ENCODE measurements at places on chromosomes 3 and 15.

- peak; percentile 87 for ATAC-seq
Measured at GRCh38 chr3:15310491-15311370, 21.7 kb downstream of the SH3BP5 start.

- no peak for ATAC-seq
Measured at GRCh38 chr3:156142702-156143101, 22.3 kb downstream of the KCNAB1 start.

GRCh38 chr15:44471885-44472455 is 44.5 kb downstream of the CTDSPL2 start:
- ATAC-seq: no peak

DNA sequence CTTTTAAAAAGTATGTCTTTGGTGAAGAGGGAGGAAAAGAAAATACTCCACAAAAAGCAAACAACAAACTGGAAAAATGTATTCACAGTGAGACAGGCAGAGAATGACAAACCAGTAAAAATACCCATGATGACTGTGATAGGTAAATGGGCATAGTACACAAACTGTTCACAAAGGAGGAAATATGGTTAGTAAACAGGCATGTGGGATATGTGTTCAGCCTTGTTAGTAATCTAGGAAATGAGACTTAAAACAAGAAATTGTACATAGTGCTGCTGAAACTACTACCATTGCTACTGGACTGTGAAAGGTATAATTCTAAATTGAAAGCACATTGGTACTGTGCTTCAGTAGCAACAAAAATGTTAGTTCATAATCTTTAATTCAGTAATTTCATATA is 50.1 kb downstream of the UBE2E2 start:
- ATAC-seq: no peak

DNA sequence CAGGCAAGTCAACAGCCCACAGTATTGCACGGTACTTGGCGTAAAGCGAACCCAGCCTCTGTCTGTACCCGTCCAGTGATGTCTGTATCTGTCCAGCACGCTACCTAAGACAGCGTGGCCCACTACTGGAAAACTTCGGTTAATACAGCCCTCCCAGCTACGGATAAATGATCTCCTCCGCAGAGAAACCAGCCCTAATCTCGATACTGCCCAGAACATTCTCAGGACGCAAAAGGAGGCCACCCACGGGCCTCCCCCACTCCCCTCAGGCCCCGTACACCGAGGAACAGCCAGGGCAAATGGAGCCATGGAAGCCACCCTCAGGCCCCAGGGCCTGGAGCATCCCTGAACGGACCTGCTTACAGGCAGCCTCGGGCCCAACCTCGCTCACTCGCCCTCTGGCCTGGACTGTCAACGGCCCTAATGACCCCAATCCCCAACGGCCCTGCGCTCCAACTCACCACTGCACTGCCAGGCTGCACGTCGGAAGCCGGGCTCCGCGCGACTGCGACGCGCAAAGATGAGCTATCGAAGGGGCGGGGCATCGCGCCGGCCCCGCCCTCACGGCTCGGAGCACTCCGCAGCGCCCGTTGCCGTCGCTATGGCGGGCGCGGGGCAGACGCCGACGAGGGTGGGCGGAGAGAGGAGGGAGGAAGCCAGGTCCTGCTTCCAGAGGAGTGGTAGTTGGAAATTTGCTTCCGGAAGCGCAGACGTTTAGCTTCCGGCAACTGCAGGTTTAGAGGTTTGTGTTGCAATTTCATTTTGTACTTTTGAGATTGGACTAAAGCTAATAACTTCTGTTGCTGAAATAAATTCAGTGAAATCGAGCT is at the start of gene SKIC8:
Gene SKIC8 (minus strand): TSS at position 509 of the 830 bp plus-strand sequence. CDS start 3,923 bp downstream, outside the sequence.
- ATAC-seq: peak; percentile 97

DNA sequence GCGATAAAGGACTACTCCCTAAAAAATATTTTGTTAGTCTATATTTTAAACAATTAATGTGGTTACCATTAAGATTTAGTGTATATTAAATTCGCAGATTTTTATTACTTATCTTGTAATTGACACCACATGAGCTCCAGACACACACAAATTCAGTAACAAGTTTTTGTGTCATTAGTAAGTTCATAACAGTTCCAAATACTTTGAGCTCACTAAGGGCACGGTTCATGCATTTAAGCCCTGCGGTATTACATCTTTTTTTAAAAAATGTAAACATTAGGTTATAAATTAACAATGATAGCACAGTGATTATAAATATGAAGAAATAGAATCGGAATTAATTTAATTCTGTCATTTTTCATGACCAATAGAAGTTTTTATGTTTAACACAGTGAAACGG is 317.3 kb downstream of the ZNF385D start:
- no peak for ATAC-seq

DNA sequence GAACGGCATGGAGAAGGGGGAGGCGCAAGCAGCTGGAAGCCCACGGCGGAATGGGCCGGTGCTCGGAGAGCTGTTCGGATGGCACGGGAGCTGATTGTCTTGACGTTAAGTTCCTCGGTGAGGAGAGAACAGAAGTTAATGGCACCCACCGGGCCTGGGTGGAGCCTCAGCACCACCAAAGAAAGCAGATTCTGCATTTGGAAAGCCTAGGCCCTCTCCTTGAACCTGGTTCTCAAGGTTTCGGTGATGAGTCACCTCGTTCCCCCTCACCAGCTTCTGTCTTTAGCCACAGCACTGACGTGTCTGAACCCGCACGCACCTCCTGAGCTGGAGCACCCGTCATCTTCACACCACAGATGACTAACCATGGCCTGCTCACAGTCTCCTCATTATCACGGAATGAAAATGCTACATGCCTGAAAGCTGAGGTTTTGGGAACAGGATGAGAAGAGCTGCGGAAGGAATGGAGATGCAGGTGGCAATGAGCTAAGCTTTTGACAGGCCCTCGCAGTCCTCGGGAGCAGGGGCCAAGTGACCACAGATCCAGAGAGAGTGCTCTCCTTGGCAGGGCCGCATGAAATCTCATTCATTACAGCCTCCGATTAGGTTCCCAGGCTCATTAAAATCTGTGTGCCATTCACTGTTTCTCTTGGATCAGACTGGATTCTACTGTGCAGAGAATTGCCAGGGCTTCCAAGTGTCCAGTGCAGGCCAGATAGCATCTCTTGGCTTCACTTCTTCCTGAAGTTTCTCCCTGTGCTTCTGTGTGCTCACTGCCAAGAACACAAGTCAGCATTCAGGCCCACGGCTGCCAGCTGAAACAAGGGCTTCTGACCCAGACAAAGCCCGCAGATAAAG is 96.3 kb upstream of the DLG1 start:
- ATAC-seq: peak; percentile 90

- no peak for ATAC-seq
Measured at GRCh38 chr15:67110361-67110781, 45.0 kb downstream of the SMAD3 start.

DNA sequence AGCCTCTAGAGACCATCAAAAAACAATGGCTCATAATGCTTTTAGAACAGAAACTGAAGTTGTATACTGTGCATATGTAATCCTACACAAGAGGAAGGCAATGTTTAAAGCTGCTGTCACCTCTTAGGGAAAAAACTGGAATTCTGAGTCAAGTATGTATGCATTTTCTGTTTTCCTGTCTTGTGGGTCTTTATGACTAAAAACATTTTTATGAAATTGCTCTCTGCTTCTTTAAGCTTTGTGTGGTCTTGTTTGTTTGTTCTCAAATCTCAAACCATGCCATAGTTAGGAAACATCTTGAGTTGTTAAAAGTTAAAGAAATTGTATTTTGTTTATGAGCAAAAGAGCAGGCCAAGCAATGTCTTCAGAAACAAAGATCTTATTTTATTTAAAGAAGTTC is 80.9 kb upstream of the SOX2 start:
- ATAC-seq: no peak

DNA sequence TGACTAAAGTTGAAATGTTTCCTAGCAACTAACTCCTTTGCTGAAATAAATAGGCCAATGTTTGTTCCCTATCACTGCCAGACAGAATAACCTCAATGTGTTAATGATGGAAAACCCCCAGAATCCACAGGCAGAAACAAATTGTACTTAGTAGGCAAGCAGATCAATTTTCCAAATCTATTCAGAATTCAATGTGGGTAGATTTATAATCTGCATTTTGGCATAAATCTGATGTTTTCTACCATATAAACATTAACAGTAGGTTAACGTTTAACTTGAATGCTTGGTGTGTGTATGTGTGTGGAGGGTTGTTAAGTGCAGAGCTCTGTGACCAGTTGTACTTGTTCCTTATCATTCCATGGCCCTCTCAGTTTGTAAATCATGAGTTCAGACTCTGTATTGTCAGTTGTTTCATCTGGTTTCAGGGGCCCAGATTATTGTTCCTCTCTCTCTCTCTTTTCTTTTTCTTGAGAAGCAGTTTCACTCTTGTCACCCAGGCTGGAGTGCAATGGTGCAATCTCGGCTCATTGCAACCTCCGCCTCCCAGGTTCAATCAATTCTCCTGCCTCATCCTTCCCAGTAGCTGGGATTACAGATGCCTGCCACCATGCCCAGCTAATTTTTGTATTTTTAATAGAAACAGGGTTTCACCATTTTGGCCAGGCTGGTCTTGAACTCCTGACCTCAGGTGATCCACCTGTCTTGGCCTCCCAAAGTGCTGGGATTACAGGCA is 32.8 kb downstream of the PLSCR1 start:
- ATAC-seq: no peak

DNA sequence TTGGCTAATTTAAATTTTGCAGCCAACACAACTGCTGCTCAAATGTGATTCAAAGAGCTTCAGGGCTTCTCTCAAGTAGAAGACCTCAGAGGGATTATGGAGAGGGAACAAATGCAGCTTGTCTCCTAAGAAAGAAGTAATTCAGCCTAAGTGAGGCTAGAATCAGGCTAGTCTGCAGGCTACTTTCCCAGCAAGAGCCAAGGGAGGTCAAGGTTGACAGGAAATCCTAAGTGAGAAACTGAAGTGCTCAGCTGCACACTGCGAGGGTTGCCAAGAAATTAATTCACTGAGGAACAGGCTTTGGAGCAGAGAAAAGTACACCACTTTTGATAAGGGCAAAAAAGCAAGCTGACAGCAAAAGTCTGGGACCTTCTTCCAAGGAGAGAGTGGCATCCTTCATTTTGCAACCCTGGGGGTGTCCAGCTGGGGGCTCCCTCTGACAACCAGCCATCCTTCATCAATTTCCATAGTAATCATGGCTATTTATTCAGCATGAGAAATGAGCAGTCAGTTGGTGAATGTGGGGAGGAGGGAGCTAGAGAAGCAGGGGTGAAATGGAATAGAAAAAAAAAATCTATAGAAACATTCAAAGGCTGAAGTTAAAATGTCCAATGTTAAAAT is 646.4 kb upstream of the ADAMTS9 start:
- no peak for ATAC-seq

DNA sequence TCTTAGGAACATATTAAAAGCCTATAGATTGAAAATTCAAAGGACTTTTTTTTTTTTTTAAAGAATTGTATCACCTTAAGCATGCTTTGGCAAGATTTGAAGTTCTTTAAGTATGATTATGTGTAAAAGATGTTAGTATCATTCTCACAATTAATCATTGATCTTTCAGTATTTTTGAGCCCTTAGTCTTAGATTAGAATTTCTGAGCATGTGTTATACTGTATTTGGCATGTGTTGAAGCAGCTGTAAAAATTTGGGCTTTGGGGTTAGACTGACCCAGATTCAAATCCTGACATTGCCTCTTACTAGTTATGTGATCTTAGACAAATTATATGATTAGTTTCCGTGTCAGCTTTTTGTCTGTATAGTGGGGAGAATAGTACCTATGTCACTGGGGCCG is 6.3 kb downstream of the OXSR1 start:
- ATAC-seq: no peak

- ATAC-seq: no peak
Measured at GRCh38 chr3:109070211-109070610, 47.7 kb downstream of the MORC1 start.

DNA sequence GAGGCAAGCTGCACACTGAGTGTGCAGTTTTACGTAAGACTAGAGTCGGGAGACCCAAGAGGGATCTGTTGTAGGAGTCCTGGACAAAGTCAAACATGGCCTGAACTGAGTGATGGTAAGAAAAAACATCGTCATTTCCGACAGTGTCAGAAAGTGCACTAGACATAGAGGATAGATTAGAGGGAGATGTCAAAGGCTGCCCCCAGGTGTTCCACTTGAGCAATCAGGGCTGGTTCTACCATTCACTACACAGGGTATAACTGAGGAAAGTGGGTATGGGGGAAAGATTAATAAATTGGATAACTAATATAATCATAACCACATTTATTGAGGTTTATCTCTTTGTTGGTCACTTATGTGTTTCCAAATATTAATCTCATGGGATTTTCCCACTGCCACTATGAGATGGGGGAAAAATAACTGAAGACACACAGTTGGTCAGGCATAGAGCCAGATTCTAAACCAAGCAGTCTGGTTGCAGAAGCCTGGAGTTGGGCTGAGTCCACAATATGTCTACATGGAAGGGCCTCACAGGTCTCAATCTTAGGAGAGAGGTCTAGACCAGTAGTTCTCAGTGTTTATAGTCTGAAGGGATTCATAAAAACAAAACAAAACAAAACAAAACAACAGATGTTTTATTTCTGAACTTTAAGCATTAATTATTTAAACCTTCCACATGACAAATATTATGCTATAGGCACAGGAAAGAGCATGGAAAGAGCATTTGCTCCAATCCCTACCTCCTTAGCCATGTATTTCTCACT is 766.5 kb downstream of the NTRK3 start:
- no peak for ATAC-seq

DNA sequence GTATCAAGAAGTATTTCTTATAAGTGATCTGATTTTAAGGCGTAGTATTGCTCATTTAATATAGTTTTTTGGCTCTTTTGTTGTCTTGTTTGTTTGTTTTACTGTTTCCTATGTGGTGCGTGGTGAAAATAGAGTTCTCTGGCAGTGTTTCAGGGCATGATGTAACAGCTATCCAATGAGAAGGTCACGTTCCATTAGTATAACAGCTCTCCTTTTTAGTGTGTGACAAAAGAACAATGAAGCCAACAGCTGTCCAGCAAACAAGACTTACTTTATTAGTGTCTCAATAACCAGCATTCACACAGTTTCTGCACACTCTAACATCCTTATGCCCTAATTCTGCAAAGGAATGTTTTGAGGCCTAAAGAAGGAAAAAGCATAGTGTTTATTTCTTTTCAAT is 127.9 kb downstream of the SLC25A26 start:
- no peak for ATAC-seq

- no peak for ATAC-seq
Measured at GRCh38 chr3:122314228-122314876, 10.7 kb upstream of the CSTA start.

- ATAC-seq: peak; percentile 50
Measured at GRCh38 chr15:23039917-23040281, 530 bp upstream of the TUBGCP5 start.

DNA sequence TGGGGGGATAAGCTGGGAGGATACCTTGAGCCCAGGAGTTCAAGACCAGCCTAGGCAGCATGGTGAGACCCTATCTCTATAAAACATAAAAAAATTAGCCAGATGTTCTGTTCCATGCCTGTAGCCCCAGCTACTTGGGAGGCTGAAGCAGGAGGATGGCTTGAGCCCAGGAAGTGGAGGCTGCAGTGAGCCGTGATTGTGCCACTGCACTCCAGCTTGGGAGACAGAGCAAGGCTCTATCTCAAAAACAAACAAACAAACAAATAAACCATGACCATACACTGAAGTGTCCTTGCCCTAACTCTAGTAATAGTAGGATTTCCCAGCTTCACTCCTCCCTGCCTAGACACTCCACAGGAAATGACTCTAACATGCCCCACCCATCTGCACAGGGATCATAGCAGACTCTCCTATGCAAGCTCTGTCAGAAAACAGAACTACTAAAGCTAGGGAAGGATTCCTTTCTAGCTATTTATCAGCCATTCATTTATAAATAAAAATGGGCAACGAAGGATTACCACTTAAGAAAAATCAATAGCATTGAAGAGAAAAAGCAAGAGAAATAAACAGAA is 4.6 kb downstream of the ERICH6 start:
- ATAC-seq: no peak

Measured in SK-N-SH treated with all-trans-retinoic acid at 6 μM for 48 hours (cell line).